Fibroblast of lung (primary cell): ENCODE measurements at places on chromosomes 6 and 20. TPM values are rescaled to one million over a fixed set of nuclear protein-coding genes. Genes with fewer than 3 reads are reported as not detected.

Gene SLC22A7
- polyA plus RNA-seq = not detected in 2 replicates

Gene ELOVL2
- 1.7 and 13.9 TPM in 2 replicates for polyA plus RNA-seq

Gene SEL1L2
- not detected in 2 replicates for polyA plus RNA-seq

Gene KCNK17
- not detected in 2 replicates for polyA plus RNA-seq

Gene SLPI
- polyA plus RNA-seq = 3.7 TPM in 1 of 2 replicates, not detected in the other

Gene TINAG
- not detected in 2 replicates for polyA plus RNA-seq

Gene TCP11
- polyA plus RNA-seq = 0.16 and 0.24 TPM in 2 replicates

Gene UNC5CL
- polyA plus RNA-seq = 0.01 TPM in 1 of 2 replicates, not detected in the other

Gene HTR1B
- polyA plus RNA-seq = 0.68 and 1.5 TPM in 2 replicates

Gene ZSCAN9
- polyA plus RNA-seq = 10.3 and 11.3 TPM in 2 replicates

Gene TFAP2C
- polyA plus RNA-seq = 0.24 and 0.39 TPM in 2 replicates

Gene LIN28B
- not detected in 2 replicates for polyA plus RNA-seq

Gene SNAP25
- 7.2 and 8.2 TPM in 2 replicates for polyA plus RNA-seq

Gene PLCB1
- 14.5 and 23.3 TPM in 2 replicates for polyA plus RNA-seq

Gene MYT1
- not detected in 2 replicates for polyA plus RNA-seq

Gene ULBP1
- polyA plus RNA-seq = 1.1 and 2.1 TPM in 2 replicates

Gene RBPJL
- polyA plus RNA-seq = not detected in 2 replicates

Gene BNIP5
- not detected in 2 replicates for polyA plus RNA-seq

Gene EYA2
- polyA plus RNA-seq = 0.37 and 1.1 TPM in 2 replicates

Gene C6orf58
- 0.05 TPM in 1 of 2 replicates, not detected in the other for polyA plus RNA-seq

Gene BEND3
- polyA plus RNA-seq = 1.7 and 2.1 TPM in 2 replicates

Gene OPN5
- polyA plus RNA-seq = not detected in 2 replicates

Gene CTCFL
- polyA plus RNA-seq = not detected in 2 replicates

Gene HEY2
- polyA plus RNA-seq = not detected in 2 replicates

Gene RRP36
- polyA plus RNA-seq = 88.0 and 110 TPM in 2 replicates

Gene PRRT1
- polyA plus RNA-seq = 0.61 and 0.73 TPM in 2 replicates

Gene C20orf202
- not detected in 2 replicates for polyA plus RNA-seq

Gene MED23
- polyA plus RNA-seq = 21.7 and 25.1 TPM in 2 replicates

Gene NKX2-2
- not detected in 2 replicates for polyA plus RNA-seq

Gene GPX6
- polyA plus RNA-seq = not detected in 2 replicates

Gene FARS2
- 11.0 and 16.6 TPM in 2 replicates for polyA plus RNA-seq

Gene OTOR
- polyA plus RNA-seq = not detected in 2 replicates

Gene BMP5
- polyA plus RNA-seq = 0.05 TPM in 1 of 2 replicates, not detected in the other

Gene TMEM74B
- not detected in 2 replicates for polyA plus RNA-seq
